ENCODE measurements at places on chromosomes 3 and 15.

GRCh38 chr3:39013289-39013688, 38.5 kb downstream of the SCN11A start:
- DNase-seq = no peak

GRCh38 chr3:142724682-142725356, 985 bp downstream of the TRPC1 start:
- peak; percentile 60 for DNase-seq

DNA sequence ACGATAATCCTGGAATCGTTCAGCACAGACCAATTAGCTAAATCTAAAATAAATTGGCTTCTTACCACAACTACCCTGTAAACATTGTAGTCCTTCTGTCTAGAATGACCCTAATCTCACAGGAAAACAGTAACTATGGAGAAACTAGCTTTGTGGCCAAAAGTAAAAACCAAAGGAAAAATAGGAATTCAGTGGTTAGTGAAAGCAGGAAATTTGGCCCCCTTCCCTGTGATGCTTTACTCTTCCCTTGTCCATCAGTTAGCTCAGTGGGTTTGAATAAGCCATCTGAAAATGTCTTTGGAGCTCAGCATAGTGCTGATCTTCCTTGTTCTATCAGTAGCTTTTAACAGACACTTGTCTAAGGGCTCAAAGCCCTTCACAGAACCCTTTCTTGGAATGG, 1.6 kb downstream of the NMD3 start:
- no peak for DNase-seq

DNA sequence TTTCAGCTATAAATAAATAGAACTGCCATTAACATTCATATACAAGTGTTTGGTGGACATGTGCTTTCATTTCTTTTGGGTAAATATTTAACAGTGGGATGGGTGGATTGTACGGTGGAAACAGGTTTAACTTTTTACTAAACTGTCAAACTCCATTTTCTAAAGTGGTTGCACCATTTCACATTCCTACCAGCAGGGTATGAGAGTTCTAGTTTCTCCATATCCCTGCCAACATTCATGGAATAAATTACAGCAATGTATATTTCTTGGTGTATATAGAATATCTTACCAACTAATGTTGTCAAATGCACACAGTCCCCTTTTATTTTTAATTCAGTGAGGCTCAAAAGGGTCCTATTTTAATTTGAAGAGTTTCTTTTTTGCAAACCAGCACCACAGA, 71.3 kb upstream of the CTXND1 start:
- DNase-seq = no peak

GRCh38 chr3:14824646-14825045, 5.9 kb downstream of the FGD5 start:
- DNase-seq = no peak

DNA sequence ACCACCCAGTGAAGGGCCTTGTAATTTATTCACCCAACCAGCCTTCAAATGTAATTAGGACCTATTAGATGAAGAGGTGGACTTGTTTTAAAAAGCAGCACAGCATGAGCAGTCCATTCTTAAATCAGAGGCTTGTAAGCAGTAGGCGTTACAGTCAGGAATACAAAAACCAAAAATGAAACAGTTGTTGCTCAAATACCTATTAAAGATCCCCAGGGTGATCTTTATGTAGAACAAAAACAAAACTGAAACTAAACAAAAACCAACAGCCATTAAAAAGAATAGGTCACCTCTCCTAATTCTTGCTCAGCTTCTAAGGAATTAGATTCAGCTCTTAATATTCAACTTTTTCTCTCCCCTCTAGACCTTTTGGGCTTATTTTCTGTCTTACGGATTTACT, 104.9 kb upstream of the ST8SIA2 start:
- no peak for DNase-seq
